Activated CD4-positive, alpha-beta T cell treated with anti-CD3 and anti-CD28 coated beads for 1 hour (primary cell): ENCODE measurements at places on chromosomes 2 and 18.
A peak's percentile ranks its signal among the peaks of the same experiment; 100 is the strongest.

GRCh38 chr2:62660087-62660486 is 45.4 kb upstream of the EHBP1 start:
- no peak for DNase-seq

- DNase-seq = no peak
Observed at GRCh38 chr18:74114116-74114515, 33.5 kb downstream of the FBXO15 start.

- DNase-seq = no peak
Observed at GRCh38 chr2:69975853-69976462, 14.5 kb upstream of the ASPRV1 start.

DNA sequence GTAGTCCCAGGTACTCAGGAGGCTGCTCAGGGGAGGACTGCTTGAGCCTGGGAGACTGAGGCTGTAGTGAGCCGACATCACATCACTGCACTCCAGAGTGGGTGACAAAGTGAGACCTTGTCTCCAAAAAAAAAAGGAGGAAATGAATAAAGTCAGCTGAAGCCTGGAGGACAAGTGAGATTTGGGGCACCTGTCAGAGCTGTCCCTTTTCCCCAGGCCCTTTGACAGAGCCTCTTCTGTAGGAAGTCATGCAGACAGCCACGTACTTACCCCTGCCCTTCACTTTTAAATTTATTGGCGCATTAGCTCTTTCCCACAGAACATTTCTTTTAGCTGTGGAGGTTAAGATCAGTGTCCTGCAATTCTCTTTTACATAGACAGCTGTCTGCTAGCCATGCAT is 151.0 kb upstream of the DNMT3A start:
- no peak for DNase-seq

- no peak for DNase-seq
Observed at GRCh38 chr2:45728458-45728942, 77.0 kb downstream of the PRKCE start.

DNA sequence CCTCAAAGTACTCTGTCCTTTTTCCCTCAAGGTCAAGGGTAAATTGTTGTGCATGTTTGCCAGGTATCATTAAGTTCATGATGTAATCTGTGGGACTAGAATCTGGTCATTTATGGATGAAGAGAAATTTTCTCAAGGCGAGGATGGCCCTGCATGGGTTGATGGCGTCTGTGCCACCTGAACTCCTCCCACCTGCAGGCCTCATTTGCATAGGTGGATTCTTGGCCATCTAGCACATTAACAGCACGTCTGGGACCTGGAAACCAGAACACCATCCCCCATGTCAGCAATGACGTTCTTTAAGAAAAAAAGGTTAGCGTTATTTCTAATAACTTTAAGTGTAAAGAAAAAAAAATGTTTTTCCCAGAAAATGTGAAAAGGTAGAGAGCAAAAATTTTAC is 145.8 kb downstream of the ESCO1 start:
- no peak for DNase-seq

GRCh38 chr2:70999362-70999761 is 4.7 kb upstream of the TEX261 start:
- DNase-seq = no peak

GRCh38 chr2:66125951-66126350 is 309.0 kb upstream of the MEIS1 start:
- DNase-seq = no peak

- no peak for DNase-seq
Observed at GRCh38 chr2:239328351-239329191, 72.2 kb downstream of the HDAC4 start.

GRCh38 chr2:55416786-55417568 is 2.7 kb downstream of the CCDC88A start:
- no peak for DNase-seq

- DNase-seq = no peak
Observed at GRCh38 chr2:100759901-100760300, 60.0 kb upstream of the NPAS2 start.

- DNase-seq = no peak
Observed at GRCh38 chr2:168935810-168936581, 34.9 kb downstream of the G6PC2 start.

GRCh38 chr18:3283908-3284307 is 22.0 kb downstream of the MYL12B start:
- DNase-seq = no peak

DNA sequence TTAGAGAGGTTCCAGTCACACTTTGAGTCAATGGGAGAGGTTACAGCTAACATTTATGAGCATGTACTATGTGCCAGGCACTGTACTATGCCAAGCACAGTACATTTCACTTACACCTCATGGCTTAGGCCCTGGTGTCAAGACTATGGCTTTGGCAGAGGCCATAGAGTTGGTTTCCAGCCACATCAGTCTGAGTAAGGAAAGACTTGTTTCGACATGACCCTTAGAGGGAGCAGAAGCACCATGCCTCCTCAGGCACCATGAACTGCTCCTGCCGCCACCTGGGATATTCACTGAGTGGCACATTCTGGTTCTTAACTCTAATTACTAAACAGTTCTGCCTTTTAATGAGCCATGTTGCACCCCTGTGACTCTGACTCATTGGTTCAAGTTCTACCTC is 12.7 kb downstream of the DGUOK start:
- peak; percentile 13 for DNase-seq

GRCh38 chr2:133135035-133135654 is 433.1 kb downstream of the NCKAP5 start:
- DNase-seq = no peak

- no peak for DNase-seq
Observed at GRCh38 chr2:102848366-102848839, 86.6 kb downstream of the TMEM182 start.

DNA sequence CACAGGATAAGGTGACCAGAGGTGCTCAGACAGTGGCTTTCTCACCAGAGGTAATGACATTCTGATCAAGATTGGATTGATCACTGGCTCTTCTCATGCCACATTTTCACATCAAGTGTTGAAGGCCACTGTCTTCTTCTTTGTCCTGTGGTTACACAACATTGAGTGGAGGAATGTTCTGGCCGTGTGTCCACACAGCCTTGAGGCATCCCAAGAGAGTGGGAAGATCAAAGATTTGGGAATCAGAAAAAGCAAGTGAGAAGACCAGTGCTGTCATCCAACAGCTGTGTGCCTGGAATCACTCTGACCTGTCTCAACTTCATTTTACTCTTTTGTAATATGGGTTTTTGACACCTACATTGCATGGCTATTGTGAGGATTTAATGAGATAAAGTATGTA is 67.4 kb downstream of the IL1R2 start:
- DNase-seq = no peak

DNA sequence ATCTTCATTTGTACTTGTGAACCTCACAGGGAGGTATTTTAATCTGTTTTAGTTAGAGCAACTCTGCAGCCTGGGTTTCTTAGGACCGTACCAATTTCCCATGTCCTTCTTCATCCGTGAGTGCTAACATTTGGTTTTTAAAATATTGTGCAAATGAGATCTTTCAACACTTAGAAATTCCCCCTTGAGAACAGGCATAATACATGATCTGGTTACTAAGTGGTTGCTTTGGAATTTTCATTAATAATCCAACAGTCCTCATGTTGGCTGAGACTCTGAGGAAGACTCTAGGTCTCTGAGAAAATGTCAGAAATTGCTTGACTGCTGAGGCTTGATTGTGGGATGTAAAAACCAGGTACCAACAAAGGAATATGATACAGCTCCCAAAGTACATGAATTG is 125.6 kb upstream of the CDCA7 start:
- DNase-seq = no peak

GRCh38 chr2:69221960-69222751 is 164.9 kb downstream of the GFPT1 start:
- no peak for DNase-seq

GRCh38 chr2:10135296-10136089 is 13.0 kb downstream of the RRM2 start:
- DNase-seq = no peak

DNA sequence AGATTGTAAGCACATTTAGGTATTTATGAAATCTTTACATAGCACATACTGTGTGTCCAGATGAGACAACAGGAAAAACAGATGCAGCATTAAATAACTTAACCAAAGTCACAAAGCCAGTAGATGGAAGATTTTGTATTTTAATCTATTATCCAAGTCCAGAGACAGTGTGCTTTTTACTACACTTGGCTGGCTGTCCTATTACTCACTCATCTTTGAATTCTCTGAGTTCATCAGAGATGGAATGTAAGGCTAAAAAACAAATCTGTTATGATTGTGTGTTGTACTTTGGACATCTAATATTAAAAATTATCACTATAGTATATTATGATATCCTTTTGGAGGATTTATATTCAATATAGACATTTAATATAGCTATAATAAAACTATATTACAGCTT is 1189.4 kb downstream of the DSC3 start:
- DNase-seq = no peak

DNA sequence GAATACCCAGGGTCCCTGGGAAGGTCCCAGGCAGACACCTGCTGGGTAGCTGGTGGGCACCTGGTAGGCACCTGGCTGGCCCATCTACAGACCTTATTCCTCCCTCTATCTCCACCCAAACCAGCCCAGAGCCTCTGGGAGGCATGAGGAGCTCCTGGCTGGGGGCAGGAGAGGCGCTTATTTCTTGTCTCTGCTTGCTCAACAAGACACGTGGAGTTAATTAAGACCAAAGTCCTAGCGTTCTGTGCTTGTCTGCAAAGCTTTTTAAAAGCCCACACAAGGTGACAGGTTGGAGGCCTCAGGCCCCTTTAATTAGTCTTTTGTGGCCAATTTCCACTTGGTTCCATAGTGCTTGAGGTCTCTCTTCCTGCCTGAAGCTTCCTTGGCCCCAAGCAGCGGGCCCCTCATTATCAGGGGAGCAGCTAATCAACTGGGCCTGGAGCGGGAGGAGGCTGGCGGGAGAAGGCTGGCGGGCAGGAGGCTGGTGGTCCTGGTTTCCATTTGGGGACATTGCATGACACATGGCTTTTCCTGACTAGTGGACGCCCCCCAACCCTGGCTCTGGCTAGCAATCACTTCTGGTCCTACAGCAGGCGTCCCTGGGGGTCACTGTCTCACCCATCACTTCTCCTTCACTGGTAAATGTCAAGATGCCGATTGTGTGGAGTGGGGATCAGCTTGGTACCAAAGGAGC is 65.4 kb upstream of the HDAC4 start:
- no peak for DNase-seq

DNA sequence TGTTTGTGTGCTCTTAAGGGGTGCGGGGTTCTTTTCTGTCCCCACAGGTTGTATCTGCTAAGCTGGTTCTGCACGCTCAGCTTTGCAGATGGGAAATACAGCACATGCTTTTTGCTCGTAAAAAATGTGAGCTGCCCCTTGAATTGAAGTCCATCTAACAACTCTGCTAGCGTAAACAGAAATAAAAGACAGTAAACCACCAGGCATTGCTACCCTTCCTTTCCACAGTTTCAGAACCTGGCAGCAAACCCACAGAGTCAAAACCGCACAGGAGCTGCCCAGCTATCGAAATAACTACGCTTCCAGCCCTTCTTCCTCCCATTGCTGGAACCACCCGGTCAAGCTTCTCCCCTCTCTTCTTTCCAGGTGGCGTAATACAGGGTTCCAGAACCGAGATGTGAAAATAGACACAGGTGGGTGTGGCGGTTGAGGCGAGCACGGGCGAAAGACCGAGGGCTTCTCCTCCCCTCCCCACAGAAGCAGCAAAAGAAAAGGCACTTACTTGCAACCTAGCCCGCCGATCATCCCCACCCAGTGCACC is 479 bp downstream of the SCN9A start:
- DNase-seq = no peak

DNA sequence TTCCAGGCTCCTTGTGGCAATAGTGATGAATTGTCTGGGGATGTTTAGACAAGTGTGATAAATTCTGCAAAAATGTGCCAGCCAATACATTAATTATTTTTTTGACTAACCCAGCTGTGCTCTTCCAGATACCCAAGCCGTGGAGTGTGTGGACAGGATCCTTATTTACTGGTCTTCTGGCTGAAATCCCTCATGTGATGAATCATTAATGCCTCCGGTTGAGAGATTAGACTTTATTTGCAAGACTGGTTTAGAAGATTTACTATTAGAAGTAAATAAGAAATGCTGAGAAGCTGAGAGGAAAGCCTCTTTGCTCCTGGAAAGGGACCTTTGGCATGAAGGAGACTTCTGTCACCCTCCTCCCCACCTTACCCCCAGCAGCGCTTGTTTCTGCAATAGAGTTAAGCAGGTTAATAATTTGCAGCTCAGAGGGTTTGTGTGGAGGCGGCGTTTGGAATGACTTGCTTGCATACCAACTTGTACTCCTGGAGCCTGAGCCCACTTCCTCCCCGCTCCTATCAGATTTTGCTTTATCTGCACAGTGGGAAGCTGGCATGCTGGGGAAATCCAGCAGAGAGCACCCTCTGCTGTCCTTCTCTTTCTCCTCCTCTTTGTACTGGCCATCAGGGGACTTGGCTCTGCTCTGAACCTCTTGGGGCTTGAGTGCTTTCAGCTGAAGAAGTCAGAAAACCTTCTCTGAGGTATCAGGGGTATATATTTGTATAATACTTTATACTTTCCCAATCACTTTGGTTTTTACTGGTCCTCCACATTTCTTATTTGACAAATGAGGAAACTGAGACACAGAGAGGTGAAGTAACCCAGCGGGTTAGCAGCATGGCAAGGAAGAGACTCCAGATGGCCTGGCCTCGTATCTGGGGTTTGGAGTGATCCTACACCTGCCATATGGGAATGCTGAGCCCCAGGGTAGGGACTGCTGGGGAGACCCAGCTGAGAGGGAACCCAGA is 16.3 kb downstream of the SLC3A1 start:
- DNase-seq = no peak

DNA sequence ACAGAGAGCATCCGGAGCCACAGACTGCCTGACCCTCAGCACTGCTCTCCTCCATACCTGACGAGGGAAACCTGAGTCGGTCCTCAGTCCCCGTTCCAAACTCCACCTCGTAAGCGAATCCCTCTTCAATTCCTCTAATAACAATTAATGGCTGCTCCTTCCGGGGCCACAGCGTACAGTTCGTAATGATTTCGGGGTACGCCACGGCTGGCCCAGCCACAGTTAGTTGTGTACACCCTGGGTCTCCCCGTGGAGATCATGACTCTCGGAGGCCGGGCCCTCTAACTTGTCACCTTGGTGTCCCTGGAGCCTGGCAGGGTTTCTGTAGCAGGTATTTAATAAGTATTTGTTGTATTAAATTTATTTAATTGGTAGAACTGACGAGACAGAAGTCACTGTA is 121.5 kb downstream of the EIPR1 start:
- no peak for DNase-seq

GRCh38 chr2:123993728-123994323 is 31.3 kb upstream of the CNTNAP5 start:
- DNase-seq = no peak

- no peak for DNase-seq
Observed at GRCh38 chr2:1993711-1994682, 249.7 kb upstream of the PXDN start.

GRCh38 chr2:51722311-51722710 is 690.4 kb upstream of the NRXN1 start:
- DNase-seq = no peak

DNA sequence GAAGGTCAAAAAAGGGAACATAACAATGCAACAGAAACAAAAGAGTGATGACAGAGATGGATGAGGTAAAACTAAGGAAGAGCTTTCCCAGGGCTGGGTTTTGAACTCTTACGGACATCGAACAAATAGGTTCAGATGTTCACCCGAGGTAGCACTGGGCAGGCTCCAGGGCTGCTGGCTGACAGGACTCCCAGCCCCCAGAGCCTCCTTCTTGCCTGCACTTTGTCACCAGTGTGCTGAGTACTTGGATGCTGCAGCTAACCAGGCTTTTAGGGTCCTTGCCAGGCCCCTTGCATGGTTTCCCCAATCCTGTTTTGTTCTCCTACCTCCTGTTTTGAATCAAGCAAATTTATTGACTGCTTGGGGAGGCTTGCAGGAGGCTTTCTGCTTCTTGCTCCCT is 322.9 kb downstream of the DYSF start:
- DNase-seq = no peak

- DNase-seq = no peak
Observed at GRCh38 chr2:21890041-21890440, 766.3 kb downstream of the TDRD15 start.
